ENCODE measurements at places on chromosomes 4 and X. TPM values are rescaled to one million over a fixed set of nuclear protein-coding genes. Genes with fewer than 3 reads are reported as not detected.

RRH gene
- not detected for total RNA-seq

DNA sequence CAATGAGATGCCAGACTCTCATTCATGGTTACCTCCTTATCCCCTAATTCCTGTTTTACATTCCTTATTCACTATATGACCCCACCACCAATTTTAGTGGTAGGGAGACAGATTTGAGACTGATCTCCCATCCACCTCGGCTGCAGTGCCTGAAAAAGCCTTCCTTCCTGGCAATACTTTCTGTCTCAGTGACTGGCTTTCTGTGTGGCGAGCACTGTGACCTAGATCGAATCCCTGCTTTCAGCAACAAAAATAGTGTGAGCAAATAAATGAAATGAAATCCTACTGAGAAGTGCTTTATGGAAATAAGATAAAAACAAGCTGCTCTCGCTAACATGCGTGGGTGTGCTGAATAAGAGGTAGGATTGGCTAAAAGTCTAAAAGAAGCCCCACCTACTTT is 165.3 kb downstream of the GPM6A start:
- no peak for DNase-seq

GRCh38 chrX:74523224-74523623 is 91.2 kb downstream of the RLIM start:
- DNase-seq, result no peak

MAGEB2 gene
- total RNA-seq, result not detected

GRCh38 chr4:123507376-123507775 is 110.8 kb downstream of the SPRY1 start:
- DNase-seq, result no peak

DNA sequence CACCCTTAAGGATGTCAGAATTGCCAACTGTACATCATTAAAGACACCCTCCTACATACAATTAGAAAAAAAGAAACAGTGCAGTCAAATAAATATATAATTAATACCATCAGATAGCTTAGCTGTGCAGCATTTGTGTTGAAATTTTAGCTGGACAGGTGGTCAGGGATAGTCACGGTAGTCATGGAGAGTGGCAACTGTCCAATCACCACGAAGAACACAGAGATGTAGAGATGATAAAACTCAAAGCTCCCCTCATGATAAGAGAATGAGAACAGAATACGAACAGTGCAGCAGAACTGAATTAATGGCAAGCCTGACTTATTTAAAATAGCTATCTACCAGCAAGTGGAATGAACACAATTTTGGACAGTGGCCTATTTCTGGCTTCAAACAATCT is 27.2 kb downstream of the SLC39A8 start:
- no peak for DNase-seq

JCHAIN gene
- 1.4 TPM for total RNA-seq

- DNase-seq, result peak; percentile 76
Measured at GRCh38 chrX:13463608-13464007, 105.8 kb upstream of the EGFL6 start.

RAB9A gene
- total RNA-seq, result 11.8 TPM

DNA sequence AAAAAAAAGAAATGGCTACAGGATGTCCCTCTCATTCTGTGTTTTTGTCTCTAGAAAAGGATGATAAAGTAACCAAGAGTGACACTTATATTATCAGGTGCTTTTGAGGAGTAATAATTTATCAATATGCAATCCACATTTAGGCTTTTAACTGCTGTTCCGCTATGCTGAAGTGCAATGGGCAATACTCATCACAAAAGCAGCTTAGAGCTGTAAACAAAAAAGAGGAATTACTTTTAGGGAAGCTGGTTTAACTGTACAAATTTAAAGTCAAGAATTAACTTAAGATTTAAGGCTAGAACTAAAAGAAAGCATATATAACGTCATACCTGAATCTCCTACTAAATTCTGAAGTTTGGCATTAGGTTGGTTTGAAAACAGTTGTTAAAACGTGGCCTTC is 93.5 kb upstream of the DDX3X start:
- no peak for DNase-seq

- DNase-seq, result no peak
Measured at GRCh38 chr4:105989485-105990242, 94.4 kb downstream of the NPNT start.

GRCh38 chr4:88341227-88342192 is 37.1 kb upstream of the HERC6 start:
- peak; percentile 74 for DNase-seq

GRCh38 chr4:21765810-21766407 is 182.7 kb downstream of the KCNIP4 start:
- no peak for DNase-seq

DNA sequence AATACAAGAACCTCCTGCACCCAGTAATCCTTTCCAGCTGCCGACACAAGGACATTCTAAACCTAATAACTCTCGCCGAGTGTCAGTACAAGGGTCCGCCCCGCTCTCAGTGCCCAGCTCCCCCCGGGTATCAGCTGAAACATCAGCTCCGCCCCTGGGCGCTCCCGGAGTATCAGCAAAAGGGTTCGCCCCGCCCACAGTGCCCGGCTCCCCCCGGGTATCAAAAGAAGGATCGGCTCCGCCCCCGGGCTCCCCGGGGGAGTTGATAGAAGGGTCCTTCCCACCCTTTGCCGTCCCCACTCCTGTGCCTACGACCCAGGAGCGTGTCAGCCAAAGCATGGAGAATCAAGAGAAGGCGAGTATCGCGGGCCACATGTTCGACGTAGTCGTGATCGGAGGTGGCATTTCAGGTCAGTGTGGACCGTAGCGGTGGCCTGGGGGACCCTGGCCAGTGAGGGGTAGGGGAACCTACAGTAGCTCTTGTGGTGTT is at the start of gene MAOA:
TSS of gene MAOA (plus strand) at position 295 of the 490 bp plus-strand sequence. CDS start at position 338, 43 bp downstream.
- peak; percentile 92 for DNase-seq

RGN gene
- total RNA-seq, result 5.3 TPM

DNA sequence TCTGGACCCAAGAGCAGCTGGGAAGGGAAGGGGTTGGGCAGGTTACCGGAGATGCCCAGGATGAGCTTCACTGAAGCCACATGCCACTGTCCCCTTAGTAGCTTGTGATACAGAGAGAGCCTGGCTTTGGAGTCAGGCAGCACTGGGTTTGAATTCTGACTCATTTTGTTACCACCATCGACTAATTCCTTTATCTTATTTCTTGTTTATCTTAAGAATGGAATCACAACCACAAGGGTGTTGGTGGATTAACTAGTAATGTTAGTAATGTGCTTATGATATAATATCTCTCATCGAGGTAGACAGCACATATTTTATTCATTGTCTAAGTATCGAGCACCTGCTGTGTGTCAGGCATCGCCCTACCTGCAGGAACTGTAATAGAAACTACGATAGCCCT is 17.7 kb upstream of the STX18 start:
- no peak for DNase-seq

GRCh38 chrX:69305333-69306062 is 140.2 kb upstream of the PJA1 start:
- no peak for DNase-seq

NHS gene
- total RNA-seq, result 22.7 TPM

USP17L12 gene
- total RNA-seq, result not detected

- no peak for DNase-seq
Measured at GRCh38 chr4:6680372-6681034, 13.2 kb upstream of the S100P start.

FAM241A gene
- total RNA-seq, result 2.9 TPM

SYAP1 gene
- 19.9 TPM for total RNA-seq

GRCh38 chr4:7238300-7238960 is 46.1 kb downstream of the SORCS2 start:
- no peak for DNase-seq

GRCh38 chrX:148270499-148270898 is 229.9 kb upstream of the AFF2 start:
- DNase-seq, result no peak

GRCh38 chrX:55127692-55128091 is 38.9 kb downstream of the PAGE2 start:
- DNase-seq, result no peak

- DNase-seq, result no peak
Measured at GRCh38 chr4:54780149-54780495, 122.4 kb downstream of the KIT start.

GRCh38 chrX:49192722-49193328 is 6.7 kb upstream of the PRICKLE3 start:
- no peak for DNase-seq

DEFB131A gene
- not detected for total RNA-seq

DNA sequence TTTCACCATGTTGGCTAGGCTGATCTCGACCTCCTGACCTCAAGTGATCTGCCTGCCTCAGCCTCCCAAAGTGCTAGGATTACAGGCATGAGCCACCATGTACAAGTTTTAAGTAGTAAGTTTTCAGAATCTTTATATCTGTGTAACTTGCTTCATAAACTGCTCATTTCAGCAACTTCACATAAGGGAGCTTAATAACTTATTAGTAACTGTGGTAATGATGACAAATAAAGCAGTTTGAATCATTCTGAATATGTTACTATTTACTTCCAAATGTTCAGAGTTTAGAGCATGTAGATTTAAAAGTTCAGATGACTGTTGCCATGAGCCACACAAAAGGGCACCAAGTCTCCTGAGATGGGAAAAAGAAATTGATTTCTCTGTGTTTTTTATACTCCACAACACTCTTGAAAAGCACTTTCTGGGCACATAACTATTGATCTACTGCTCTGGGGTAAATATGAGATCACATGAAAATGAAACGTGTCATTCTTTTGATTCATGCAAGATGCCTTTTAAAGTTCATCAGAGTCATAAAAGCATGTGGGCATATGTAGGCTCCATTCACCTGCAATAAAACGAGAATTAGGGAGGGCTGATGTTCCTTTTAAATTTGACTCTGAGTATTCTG is 14.1 kb upstream of the CA5B start:
- no peak for DNase-seq

TLR1 gene
- 10.9 TPM for total RNA-seq

DNA sequence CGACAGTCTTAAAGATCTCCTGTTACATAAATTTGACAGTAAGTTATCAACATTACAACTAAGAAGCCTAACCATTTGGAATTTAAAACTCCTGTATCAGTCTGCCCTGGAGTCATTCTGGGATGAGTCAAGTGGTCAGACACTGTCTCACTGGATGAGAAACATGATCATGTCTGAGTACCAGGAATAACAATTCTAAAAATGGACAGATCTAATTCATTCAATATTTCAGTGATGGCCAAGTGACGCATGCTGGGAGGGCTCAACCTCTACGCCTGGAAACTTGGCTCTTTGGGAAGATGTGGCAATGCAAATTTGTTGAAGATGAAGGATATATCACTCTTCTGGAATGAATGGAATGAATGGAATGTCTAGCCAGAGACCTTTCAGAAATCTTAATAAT is 1427.2 kb downstream of the STIM2 start:
- DNase-seq, result no peak

DNA sequence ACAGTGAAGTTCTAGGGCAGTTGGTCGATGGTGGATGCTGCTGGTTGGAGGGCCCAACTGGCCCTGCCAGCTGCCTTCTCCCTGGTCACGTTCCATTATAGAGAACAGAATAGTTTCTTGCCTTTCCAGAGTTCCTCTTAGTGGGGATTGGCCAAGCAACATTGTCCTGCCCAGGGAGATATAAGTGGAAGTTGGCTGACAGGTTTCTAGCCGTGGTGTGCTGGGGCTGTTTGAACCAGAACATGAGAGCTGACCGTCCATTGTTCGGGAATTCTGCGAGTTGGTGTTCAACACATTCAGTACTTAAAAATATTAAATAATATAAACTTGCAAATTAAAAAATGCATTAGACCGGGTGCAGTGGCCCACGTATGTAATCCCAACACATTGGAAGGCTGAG is 3.5 kb upstream of the AFAP1 start:
- DNase-seq, result peak; percentile 34

SASH3 gene
- 5.0 TPM for total RNA-seq

- no peak for DNase-seq
Measured at GRCh38 chrX:96436105-96436504, 248.5 kb upstream of the DIAPH2 start.

GRCh38 chr4:104519588-104519987 is 24.9 kb upstream of the CXXC4 start:
- no peak for DNase-seq

CPE gene
- 51.0 TPM for total RNA-seq

- DNase-seq, result no peak
Measured at GRCh38 chr4:20890761-20891160, 190.5 kb downstream of the PACRGL start.

MSANTD1 gene
- 0.16 TPM for total RNA-seq

DNA sequence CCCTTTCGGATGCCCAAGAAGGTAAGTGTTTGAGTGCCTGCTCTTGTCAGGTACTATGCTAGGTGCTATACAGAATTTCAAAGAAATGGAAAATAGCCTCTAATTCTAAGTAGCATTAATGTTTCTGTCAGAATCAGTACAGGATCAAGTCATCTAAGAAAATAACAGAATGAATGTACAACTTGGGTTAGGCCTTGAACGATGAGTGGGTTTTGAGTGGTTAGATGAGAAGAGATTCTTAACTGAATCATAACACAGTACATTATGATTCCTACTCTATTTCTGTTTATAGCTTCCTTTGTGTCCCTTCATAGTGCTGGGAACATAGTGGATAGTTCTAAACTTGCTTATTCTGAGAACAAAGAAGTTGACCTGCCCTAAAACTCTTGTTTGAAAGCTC is 253.9 kb downstream of the GLUD2 start:
- DNase-seq, result no peak

GRCh38 chr4:152981278-152981677 is 45.2 kb downstream of the FHDC1 start:
- DNase-seq, result no peak

GRCh38 chrX:9465380-9466123 is 694 bp downstream of the TBL1X start:
- DNase-seq, result no peak

DNA sequence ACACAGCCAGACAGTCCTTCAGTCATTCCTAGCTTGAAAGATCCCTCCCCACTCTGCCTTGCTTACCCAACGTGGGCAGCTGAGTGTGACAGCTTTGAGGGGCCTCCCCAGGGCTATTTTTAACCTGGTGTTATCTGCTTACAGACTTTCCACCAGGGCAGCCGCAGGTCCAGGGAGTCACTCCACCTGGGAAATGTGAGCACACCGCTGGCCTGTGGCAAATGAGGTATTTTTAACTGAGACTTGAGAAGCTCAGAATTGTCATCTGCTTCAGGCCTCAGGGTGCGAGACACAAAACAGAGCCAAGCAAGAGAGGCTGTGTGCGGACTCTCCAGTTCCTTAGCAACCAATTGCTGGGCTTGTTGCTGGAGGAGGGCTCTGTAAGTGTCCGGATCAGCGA is 13.0 kb downstream of the CORIN start:
- no peak for DNase-seq

NKX1-1 gene
- total RNA-seq, result not detected

GRCh38 chr4:125750399-125750798 is 435.6 kb downstream of the FAT4 start:
- no peak for DNase-seq

- no peak for DNase-seq
Measured at GRCh38 chr4:80732010-80732409, 298.5 kb upstream of the BMP3 start.

SLC16A2 gene
- 5.3 TPM for total RNA-seq

DNA sequence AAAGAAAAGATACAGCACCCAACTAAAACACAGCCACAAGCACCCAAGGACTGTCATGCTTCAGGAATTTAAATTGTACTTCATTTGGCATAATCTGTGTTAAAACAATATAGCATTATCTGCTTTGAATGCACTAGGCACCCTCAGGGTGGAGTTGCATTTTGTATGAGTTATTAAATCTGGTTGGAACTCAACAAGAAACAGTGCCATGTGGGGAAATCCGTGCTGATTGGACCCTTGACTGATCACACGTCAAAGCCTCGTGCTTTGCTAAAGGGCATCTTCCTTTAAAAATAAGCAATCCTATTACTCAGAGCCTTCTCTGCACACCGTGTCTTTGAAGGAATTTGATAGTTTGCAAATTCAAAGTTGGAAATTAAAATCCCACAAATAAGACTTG is 35.4 kb downstream of the IGFBP7 start:
- DNase-seq, result no peak

GRCh38 chr4:31169846-31170245 is 449.7 kb downstream of the PCDH7 start:
- DNase-seq, result no peak

GPAT3 gene
- 5.6 TPM for total RNA-seq

Data from sigmoid colon (tissue), 7 donors.